Non-pigmented ciliary epithelial cell (primary cell): ENCODE measurements at places on chromosomes 4 and X.

DNA sequence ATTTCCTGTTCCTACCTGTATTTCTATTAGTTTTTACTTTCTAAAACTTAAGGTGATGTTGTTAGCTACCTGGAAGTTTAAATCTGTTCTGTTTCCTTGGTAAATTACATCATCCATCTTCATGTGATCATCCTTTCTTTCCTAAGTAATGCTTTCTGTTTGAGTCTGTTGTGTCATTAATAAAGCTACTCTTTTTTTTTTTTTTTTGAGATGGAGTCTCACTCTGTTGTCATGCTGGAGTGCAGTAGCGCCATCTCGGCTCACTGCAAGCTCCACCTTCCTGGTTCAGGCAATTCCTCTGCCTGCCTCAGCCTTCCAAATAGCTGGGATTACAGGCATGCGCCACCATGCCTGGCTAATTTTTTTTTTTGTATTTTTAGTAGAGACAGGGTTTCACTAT is 73.3 kb downstream of the FIP1L1 start:
- no peak for DNase-seq

DNA sequence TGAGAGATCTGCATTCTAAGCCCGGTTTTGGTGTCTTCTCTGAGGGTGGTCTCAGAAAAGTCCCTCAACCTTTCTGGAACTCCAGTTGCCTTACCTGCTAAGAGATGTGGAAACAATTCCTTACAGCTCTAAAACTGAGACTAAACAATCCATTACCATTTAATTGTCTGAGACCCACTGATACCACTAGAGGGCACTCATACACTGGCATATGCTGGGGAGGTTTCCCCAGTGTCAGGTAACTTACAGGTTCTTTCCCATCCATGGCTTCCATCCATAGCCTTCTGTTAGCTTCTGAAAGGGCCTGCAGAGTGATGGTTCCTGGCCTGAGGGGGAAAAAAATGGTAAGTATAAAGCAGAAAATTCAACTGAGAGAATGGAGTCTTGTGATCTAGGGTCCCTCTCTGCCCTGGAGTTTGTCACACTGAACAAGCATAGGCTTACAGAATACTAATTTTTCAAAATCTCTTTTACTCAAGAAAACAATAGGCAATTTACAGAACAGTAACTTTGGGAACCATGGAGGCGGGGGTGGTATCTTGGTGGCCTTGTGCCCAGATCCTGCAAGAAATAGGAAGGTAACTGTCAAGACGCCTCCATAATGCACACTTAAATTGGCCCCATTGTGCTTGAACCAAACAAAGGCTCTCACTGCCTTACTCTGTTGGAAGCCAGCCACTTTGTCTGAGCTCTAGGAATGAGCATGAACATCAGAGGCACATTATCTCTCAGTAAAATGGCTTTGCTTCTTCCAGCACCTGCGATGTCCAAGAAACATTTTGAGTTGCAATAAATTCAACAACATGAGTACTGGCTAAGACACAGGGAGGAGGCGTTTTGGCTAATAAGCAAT is 236.1 kb downstream of the OPHN1 start:
- no peak for DNase-seq

DNA sequence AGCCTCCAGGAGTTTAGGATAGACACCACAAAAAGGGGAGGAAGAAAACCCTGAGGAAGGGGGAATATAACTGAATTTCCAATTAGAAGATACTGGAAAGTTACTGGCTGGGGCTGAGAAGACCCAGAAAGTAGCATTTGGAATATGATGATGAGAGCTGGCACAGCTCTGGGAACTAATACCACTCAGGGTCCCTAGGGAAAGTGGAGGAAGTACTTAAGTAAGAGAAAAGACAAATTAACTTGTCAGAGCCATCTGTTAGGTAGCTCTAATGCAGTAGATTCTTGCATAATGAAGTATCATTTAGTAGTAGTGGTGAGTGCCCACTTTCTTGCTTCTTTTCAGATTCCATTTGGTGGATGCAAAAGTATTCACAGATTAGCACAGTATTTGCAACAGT is 90.8 kb upstream of the TSPAN5 start:
- DNase-seq, result no peak

DNA sequence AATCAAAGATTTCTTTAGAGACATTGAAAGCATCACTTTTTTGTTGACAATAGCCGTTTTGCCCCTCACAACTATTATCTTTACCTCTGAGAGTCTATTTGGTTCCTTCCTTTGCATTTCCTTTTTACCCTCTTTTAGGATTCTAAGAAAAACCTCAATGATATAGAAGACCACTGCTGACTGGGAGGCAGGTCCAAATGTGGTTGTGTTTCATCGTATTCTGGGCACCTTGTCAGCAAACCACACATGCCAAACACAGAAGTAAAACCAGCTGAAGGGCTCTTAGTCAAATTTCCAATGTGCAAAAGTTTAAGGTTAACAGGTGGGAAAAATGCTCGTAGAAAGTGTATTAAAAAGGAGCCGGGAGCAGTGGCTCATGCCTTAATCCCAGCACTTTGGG is 5.1 kb upstream of the PRMT9 start:
- no peak for DNase-seq

- DNase-seq, result no peak
These were observed 100.5 kb downstream of the PTCHD1 start for GRCh38 chrX:23435108-23435507.

DNA sequence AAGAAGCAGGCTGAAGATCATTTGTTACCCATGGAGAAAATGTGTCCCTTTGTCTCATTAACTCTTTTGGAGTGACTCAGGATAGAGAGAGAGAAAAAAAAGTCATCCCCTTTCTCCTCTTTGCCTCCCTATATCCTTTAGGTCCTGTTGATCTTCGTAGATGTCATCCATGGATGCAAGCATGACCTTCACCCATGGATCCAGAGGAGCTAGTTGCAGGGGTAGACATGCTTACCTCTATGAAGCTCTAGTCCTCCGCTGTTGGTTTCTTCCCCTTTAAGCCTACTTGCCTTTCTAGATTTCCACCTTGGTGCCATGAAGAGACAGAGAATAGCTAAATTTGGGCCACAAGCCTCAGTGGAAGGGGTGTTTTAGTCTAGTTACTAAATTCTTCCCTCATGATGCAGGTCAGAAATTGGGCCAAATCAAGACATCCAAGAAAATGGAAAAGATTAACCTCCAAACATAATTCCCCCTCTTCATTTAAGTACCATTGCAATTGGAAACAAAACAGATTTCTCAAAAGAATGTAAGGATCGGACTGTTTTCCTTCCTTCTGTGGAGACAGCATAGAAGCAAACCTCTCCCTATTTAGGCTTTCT is 178.4 kb downstream of the TECRL start:
- no peak for DNase-seq

- DNase-seq, result no peak
These were observed 16.5 kb downstream of the CYBB start for GRCh38 chrX:37796310-37796709.

DNA sequence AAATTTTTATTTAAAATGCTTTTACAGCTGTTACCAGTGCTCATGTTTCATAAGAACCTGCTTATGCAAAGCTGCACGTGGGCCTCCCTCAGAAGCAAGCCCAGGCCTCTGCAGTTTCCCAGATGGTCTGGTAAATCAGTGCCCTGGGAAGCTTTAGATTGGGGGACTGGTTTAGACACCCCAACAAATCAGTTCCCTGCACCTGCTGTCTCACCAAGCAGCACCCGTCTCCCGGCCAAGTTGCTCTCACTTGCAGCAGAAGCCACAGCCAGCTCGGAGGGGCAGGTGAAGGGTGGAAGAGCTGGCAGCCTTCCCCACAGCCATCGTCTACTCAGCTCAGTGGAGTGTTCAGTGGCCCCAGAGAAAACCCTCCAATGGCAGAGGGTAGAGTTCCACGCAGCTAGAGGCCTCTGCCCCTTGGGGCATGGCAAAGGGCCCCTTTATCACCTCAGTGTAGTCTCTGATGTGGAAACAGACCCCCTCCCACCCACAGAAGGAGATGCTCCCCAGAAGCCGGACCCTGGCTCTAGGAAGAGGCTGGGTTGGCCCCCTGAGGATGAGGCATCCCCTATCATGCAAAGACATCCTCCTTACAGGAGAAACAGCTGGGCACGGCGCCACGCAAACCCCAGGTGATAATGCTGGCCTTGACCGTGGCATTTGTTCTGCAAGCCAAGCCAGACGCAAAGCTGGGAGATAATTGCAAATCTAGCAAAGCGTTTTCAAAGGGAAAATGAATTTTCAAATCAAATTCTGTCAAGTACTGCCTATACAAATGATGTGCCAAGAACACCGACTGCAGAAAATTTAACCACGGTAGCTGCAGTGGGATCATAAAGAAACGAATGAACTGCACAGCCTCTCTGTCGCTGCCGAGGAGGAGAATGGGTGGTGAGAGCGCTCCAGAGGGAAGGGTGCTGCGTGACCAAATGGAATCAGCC is 51.9 kb downstream of the ZFYVE28 start:
- DNase-seq, result no peak

- no peak for DNase-seq
These were observed 6.9 kb downstream of the CTBP1 start for GRCh38 chr4:1241936-1242505.

DNA sequence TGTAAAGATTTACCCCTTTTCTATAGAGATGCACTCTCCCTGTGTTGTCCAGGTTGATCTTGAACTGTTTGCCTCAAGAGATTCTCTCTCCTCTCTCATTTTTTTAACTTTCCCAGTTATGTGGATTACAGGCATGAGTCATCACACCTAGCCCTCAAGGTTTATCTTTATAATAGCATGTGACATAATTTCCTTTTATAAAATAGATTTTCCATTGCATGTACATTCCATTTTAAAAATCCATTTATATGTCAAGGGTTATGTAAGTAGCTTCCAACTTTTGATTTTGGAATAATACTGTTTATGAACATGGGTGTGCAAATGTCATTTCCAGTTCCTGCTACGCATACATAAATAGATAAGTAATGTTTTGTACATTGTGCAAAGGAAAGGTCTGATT is 20.6 kb downstream of the ZNF721 start:
- DNase-seq, result no peak

- no peak for DNase-seq
These were observed 194.4 kb upstream of the LDB2 start for GRCh38 chr4:17092736-17093437.

- DNase-seq, result no peak
These were observed 128.1 kb downstream of the LAS1L start for GRCh38 chrX:65406532-65406931.

DNA sequence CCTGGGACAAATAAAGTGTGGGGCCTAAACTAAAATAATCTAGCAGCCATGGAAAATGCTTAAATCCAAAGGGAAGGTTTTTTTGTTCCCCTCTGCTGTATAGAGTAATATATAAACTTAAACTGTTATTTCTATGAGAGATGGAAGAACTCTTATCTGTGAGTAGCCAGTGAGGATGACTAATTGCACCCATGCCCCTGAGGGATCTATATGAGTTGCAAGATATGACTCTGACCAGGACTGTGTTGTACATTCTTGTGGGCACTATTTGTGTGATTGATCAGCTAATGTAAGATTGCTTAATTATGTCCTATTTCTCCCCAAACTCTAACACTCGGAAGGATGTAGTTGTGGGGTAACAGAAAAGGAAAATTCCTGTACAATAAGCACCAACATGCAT is 35.2 kb upstream of the AMBN start:
- peak; percentile 40 for DNase-seq

GRCh38 chrX:155966876-155967275 is 30.6 kb upstream of the IL9R start:
- DNase-seq, result no peak

DNA sequence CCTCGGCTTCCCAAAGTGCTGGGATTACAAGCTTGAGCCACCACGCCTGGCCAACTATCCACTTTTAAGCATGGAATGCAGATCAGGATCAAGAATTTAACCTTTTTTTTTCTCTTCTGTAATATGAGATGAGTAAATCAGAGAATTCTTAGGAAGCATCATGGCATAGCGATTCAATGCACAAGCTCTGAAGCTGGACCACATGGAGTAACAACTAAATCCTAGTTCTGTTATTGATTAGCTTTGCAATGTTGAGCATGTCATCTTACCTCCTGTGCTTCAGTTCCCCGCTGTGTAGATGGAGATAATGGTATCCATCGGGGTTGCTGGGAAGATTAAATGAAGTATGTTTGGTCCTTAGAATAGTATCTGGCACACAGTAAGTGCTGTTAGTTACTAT is 1.9 kb upstream of the SNX25 start:
- DNase-seq, result no peak

GRCh38 chr4:141541851-141542250 is 94.5 kb upstream of the IL15 start:
- no peak for DNase-seq

GRCh38 chr4:23921447-23921845 is 31.6 kb upstream of the PPARGC1A start:
- DNase-seq, result no peak

- DNase-seq, result no peak
These were observed 103.4 kb upstream of the TEX13A start for GRCh38 chrX:105323928-105324327.

DNA sequence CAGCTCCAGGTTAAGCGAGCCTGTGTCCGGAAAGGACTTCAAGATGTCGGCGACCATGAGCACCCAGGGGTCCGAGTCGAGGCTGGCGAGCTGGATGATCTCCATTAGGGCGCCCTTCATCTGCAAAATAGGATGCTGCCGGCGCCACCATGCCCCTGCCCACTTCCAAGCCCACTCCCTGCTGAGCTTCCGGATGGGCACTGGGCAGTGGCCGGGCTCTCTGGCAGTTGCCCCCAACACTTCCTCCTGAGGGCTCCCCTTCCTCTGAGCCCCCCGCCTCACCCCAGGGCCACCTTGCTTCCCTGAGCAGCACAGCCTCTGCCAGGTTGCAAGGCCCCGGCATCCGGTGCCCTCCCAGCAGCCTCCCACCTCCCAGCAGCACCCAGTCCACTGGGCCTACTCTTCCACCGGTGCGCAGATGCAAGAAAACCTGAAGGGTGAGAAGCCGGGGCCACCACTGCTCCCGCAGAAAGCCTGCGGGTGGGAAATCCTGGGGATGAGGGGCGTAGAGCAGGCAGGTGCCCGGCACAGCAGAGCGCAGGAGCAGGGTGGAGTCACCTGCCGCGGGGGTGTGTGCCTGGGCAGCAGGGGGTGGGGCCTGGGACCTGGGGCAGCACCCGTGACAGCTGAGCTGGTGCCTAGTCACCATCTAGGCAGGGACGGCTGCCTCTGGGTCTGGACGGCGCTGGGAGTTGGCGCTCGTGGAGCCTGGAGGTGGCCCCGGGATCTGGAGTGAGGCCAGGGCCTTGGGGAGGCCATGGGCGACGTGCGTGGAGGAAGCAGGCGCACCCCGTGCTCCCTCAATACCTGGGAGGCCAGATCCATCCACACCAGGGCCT is 17.0 kb downstream of the NELFA start:
- DNase-seq, result no peak

DNA sequence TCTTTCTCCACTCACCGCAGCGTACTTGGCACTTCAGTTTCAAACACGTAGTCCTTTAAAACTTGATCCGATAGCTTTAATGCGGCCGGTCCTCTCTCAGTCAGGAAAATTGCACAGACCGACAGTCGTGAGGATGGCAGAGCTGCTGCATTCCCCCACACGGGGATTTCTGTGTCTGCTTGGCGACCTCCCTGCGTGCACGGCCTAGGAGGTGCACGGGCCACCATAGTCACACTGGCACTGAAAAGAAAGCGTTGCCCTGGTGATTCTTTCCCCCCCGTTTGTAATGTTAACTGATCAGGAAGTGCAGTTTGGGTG is 10.3 kb downstream of the AKAP17A start:
- DNase-seq, result no peak
